ENCODE measurements at places on chromosomes 1 and 21.

- peak; percentile 40 for DNase-seq
Observed at GRCh38 chr1:150560011-150560438, 10.8 kb downstream of the ADAMTSL4 start.

GRCh38 chr1:167223144-167224103 lies 2.7 kb downstream of the POU2F1 start:
- no peak for DNase-seq

DNA sequence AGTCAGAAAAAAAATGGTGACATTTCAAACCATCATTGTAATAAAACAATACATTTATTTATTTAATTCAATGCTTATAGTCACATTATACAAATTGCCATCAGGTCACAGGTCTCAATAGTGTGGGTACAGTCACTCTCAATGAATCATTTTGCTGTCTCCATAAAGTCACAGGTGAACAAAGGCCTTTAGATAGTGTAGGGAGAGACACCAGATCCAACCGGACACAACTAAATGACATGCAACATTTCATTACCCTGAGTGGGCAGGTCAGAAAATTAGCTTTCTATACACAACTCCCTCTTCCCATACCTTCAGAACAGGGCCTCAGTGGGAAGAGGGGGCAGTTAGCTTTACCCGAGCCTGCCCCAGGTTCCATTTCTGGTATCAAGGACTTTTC lies 63.2 kb downstream of the STYXL2 start:
- DNase-seq, result no peak

GRCh38 chr1:55831759-55832158 lies 616.6 kb upstream of the USP24 start:
- DNase-seq, result no peak

DNA sequence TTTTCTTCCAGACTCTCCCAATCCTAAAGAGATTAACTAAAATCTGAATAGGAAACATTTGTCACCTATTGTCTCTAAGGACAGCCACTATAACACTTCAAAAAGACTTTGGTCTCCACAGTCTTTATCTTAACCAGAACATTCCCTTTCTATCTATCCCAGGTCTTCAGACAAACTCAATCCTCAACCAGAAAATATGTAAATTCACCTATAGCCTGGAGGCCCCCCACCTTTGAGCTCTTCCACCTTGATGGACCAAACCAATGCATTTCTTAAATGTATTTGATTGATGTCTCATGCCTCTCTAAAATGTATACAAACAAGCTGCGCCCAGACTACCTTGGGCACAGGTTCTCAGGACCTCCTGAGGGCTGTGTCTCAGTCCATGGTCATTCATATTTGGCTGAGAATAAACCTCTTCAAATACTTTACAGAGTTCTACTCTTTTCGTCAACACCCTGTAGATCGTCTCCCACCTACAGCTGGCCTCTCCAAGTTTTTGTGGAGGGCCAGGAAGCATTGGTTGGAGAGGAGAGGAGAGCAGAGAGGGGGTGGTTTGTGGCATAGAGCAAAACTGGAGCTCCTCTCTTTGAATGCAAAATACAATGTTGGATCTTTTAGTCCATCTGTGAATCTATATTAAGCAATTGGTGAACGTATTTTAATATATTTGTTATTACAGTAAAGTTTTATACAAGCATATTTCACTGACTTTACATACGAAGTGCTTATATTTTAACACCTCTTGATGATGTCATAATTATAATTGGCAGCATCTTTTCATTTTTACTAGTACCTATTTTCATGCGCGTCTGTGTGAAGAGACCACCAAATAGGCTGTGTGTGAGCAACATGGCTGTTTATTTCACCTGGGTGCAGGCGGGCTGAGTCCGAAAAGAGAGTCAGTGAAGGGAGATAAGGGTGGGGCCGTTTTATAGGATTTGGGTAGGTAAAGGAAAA lies 230.7 kb upstream of the DUSP10 start:
- no peak for DNase-seq

DNA sequence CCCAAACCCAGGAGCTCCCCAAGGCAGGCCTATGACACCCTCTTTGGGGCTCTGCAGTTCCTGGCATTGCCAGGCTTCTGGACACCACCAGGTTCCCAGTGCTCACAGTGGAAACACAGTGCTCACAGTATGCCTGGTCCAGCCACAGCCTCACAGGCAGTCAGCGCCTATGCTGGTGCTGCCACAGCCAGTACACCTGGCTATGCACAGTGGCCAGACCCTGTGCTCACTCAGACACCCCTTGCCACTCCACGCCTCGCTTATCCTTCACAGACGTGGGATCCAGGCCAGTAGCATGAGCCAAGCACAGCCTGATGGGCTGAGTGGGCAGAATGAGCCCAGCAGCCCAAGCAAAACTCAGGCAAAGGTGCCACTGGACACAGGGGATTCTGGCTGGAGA lies 579.2 kb upstream of the ADGRL2 start:
- no peak for DNase-seq

- no peak for DNase-seq
Observed at GRCh38 chr1:225931270-225932136, 7.5 kb upstream of the PYCR2 start.

- no peak for DNase-seq
Observed at GRCh38 chr1:181554465-181554864, 71.1 kb downstream of the CACNA1E start.

GRCh38 chr1:21143752-21144151 lies 32.9 kb downstream of the EIF4G3 start:
- DNase-seq, result no peak

- no peak for DNase-seq
Observed at GRCh38 chr1:230463760-230464159, 37.6 kb upstream of the PGBD5 start.

GRCh38 chr1:207084701-207085180 lies 3.9 kb upstream of the C4BPB start:
- DNase-seq, result peak; percentile 26

DNA sequence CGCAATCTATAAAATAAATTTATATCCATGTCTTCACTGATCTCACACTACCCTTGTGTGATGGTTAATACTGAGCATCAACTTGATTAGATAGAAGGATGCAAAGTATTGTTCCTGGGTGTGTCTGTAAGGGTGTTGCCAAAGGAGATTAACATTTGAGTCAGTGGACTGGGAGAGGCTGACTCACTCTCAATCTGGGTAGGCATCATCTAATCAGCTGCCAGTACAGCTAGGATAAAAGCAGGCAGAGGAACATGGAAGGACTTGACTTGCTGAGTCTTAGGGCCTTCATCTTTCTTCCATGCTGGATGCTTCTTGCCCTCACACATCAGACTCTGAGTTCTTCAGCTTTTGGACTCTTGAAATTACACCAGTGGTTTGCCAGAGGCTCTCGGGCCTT lies 615.4 kb downstream of the AGBL4 start:
- no peak for DNase-seq

- DNase-seq, result no peak
Observed at GRCh38 chr1:206094024-206094423, 23.2 kb downstream of the AVPR1B start.

- no peak for DNase-seq
Observed at GRCh38 chr1:119981986-119982815, 85.9 kb upstream of the ADAM30 start.

- DNase-seq, result no peak
Observed at GRCh38 chr21:25838809-25839208, 104.0 kb downstream of the GABPA start.

DNA sequence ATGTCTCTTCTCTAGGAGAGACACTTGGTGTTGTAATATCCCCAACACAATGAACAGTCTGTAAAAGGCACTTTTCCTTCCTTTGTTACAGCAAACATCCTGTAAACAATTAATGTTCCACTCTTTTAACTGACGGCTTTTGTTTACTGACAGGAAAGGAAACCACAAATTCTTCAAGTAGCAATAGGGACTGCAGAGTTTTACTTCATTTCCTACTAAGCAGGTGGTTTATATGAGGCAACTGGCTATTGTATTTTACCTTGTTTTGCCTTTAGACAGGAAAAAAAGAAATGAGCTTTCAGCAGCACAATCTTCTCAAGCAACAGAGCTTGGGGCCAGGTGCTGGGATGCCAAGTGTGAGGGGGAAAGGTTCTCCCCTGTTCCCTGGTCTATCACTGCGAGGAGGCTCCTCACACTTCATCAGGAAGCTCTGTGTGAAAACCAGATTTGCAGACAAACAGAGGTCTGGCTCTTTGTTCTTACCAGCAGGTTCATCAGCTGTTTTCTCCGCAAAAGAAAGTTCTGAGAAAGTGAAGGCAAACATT lies 51.2 kb downstream of the SIPA1L2 start:
- DNase-seq, result no peak

DNA sequence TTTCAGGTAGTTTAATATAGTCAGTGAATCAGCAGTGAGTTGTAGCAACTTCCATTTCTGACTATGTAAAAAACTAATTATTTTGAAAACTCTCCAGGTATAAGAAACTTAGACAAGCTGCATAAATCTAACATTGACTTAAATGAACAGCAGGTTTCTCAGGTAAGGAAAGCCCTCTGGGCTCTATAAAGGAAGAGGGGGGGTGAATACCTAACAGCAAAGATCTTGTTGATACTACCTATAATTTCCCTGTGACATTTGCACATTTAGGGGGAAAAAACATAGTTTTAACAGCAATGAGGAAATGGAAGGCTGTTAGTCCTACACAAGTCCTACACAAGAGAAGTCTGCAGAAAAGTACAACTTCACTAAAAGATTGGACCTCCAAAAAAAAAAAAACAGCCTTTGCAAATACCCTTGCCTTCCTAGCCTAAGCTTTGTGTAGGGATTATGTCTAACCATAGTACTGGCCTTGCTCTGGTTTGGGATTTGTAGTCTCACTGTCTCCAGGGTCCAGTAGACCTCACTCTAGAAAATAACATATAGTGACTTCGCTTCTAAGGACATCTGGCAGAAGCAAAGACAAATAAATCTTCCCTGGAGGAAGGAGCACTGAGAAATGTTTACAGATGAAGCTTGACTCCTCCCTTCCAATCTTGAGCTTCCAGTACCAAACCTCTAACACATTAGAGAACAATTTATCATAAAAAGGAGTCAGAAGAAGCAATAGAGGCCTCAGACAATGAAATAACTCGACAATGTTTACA lies 459.8 kb downstream of the DSCAM start:
- no peak for DNase-seq

- DNase-seq, result no peak
Observed at GRCh38 chr1:41813226-41813625, 105.5 kb downstream of the HIVEP3 start.

GRCh38 chr1:246608616-246609376 lies 42.5 kb downstream of the CNST start:
- DNase-seq, result no peak

- no peak for DNase-seq
Observed at GRCh38 chr1:10449751-10450150, at the start of gene CORT. CORT (plus strand) TSS chr1:10450031; CDS start chr1:10450224, 193 bp downstream.

GRCh38 chr1:41537788-41538351 lies 53.4 kb upstream of the EDN2 start:
- DNase-seq, result no peak

GRCh38 chr1:1205769-1206375 lies 520 bp downstream of the TNFRSF18 start:
- no peak for DNase-seq

GRCh38 chr1:164380893-164381292 lies 178.1 kb upstream of the PBX1 start:
- no peak for DNase-seq

DNA sequence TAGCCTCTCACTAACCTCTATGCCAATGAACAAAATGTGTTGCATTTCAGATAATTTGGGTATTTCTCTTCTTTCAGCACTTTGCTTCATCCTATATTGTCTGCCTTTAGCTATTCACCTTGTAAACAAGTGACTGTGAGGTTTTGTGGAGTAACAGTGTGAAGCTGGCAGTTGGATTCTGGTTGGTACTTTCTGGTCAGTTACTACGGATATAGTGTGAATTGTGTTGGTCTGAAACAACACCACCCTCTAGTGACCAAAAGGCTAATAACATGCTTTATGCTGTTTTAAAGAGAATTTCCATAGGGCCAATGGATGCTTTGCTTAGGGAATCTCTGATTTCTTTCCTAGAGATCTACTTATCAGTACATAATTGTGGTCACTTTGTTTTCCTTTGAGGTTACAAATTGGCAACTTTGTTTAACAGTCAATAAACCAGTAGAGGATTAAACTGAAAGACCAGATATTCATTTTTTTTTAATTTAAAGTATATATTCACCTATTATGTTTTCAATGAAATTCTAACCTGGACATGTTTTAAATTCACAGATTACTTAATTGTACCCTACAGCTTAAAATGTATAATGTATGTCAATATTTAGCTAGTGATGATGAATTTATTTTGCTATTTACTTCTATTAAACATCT lies 2.5 kb upstream of the PTGER3 start:
- no peak for DNase-seq

DNA sequence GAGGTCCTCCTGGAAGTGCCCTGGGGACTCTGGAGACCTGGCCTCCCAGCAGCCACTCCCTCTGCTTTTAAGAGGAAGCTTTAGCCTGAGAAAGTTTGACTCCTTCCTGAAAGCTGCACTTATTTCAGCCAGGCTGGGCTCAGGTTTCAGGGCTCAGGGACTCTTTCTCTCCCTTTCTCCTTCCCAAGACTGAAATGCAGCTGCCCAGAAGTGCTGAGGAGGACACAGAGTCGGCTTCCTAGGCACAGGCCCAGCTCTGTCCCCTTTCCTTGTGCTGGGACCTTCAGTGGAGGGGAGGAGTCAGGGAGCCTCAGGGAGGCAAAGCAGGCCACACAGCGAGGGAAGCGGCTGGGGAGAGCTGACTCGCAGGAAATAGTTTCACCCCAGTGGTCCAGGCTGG lies 137.3 kb downstream of the NAV1 start:
- DNase-seq, result no peak

DNA sequence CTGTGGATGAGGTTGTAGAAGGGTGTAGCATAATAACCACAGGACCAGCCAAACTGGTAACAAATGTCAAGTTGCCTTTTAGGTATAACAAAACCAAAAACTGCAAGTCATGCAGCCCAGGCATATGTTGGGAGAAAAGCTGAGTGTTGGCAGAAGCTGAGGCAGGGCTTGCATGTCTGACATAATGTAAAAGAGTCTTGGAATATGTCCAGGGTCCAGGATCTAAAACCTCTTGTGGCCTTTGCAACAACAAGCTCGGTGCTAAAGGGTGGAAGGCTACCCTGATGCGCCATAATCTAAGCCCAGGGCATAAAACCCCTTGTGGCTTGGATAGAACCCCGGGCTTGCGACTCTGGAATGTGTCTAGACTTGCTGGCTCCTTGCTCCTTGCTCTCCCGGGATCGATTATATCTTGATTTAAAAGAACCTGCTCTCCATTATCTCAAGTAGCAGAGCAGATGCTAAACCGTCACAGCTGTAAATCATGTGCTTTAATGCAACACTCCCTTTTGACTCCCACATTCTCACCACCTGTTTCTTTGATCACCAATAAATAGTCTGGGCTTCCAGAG lies 26.5 kb upstream of the SLC35A3 start:
- no peak for DNase-seq

DNA sequence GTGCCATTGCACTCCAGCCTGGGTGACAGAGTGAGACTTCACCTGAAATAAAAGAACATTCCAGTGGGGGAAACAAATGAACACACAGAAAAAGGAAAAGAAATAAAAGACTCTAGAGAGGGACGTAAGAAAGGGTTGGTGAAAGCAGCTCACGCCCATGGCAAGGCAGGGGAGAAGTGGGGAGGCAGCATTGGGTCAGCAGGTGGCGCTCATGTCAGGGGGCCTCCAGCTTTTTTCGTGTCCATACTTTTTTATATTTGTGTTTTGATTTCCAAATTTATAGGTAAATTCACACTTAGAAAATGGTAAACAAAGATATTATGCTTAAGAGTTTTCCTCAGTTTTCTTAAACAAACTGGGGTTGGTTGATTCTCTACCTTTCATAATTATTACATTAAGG lies 45.5 kb downstream of the VPS13D start:
- DNase-seq, result no peak

Measured in activated naive CD4-positive, alpha-beta T cell (primary cell).